ENCODE measurements at places on chromosomes 5 and 9.

- DNase-seq, result no peak
Measured at GRCh38 chr5:103849934-103850333, 287.3 kb upstream of the NUDT12 start.

- no peak for DNase-seq
Measured at GRCh38 chr5:129601576-129601975, 141.5 kb downstream of the ADAMTS19 start.

- no peak for DNase-seq
Measured at GRCh38 chr9:33221568-33221884, 18.4 kb upstream of the SPINK4 start.

DNA sequence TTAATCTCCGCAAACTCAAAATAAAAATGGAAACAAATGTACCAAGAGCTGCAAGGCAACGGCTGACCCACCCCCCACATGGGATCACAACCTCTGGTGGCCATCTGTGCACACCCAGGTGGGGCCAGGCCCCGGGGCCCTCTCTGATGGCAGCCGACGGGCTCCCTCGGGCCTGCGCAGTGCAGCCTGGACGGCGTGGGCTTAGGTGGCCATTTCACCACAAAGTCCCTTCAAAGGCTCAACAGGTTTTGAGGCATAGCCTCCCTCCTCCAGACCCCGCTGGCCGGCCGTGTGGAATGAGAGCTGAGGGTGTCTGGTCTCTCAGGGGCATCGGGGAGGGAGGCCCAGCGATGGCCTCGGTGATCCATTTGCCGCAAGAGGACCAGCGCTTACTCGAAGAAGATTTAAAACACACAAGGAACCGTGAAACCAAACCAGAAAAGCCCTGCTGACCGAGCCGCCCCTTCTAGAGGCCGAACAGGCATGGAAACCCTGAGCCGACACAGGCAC is 42.7 kb upstream of the CEP72 start:
- DNase-seq, result no peak

GRCh38 chr9:18245911-18246310 is 228.0 kb upstream of the ADAMTSL1 start:
- DNase-seq, result no peak

GRCh38 chr9:32918628-32919027 is 82.8 kb downstream of the APTX start:
- DNase-seq, result no peak

GRCh38 chr5:36928947-36929346 is 52.4 kb downstream of the NIPBL start:
- DNase-seq, result no peak

- no peak for DNase-seq
Measured at GRCh38 chr9:135181336-135181735, 93.9 kb downstream of the OLFM1 start.

DNA sequence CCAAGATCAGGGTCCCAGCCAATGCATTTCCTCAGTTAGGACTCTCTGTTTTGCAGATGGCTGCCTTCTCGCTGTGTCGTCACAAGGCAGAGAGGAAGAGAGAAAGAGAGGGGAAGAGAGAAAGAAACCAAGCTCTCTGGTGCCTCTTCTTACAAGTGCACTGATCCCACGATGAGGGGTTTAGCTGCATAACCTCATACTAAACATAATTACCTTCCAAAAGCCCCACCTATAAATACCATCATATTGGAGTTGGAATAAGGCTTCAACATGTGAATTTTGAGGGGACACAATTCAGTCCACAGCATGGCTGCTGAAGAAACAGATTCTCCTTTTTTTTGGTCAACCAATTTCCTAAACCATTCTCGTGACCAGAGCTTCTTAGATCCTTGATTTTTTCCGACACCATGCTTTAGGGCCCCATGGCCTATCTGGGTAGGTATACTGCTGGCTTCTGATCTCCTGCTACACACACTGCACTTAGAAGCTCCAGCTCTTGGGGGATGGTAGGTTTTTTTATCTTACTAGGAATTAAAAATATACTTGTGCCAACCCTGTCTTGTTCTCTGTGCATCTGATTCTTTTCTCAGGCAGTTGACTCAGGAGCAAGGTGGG is 5.1 kb downstream of the CAMK4 start:
- no peak for DNase-seq

DNA sequence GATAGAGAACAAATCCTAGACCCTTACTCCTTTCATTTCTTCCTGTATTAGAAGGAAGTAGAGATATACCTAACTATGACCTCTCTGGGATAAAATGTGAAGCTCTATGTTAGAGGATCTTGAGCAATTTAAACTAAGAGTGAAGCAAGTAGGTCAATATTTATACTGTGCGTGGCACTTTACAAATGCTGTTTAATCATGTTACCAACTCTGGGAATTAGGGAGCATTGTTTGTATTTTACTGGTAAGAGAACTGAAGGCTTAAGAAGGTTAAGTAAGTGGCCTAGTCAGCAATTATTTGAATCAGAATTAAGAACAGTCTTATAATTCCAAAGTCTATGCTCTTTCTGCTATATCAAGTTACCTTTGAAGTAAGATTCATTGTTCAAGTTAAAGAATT is 12.0 kb downstream of the TNC start:
- DNase-seq, result no peak

DNA sequence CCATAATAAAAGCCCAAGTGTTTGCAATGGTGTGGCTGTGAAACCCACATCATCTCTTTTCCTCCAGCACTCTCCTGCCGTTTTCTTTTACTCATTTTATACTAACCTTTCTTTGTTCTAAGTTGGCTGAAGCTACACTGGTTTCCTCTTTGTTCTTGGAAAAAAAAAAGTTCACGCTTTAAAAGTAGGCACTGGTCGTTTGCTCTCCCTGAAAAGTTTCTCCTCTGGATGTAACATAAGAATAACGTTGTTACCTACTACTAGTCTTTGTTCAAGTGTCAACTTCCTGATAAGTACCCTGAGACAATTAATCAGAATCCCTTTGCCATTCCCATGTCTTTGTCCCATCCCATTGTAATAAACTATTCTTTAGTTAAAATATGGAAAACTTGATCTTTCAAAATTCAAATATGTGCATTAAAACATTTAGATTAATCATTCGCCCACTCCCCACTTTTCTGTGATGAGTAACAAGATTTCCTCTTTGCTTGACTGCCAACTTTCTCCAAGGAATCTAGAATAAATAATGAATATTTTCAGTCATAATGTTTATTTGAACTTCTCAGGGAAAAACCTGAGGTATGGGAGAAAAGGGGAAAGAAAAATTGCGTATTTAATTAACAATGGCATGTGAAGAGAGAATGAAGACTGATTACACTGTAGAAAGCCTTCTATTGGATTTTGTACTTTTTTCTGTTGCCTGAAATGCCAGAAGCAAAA is 454.3 kb upstream of the CTNND2 start:
- DNase-seq, result no peak

DNA sequence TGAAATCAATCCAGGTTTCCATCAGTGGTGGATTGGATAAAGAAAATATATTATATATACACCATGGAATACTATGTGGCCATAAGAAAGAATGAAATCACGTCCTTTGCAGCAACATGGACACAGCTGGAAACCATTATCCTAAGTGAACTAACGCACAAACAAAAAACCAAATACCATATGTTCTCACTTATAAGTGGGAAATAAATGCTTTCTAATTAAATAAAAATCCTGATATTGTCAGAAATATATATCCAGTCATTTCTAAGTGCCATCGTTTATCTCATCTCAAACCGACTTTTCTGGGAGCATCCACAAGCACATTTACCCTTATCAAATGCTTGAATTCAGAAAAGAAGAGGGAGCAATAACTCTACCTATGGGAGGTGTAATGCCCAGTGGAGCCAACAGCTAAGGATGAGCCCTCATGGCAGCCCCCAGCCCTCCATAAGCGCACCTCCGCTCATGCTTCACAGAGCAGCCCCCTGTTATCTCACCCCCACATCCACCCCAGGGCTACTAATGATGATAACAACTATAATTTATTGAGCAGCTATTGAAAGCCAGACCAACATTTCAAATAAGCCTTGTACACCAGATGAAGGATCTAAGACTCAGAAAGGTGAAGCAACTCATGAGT is 101.7 kb upstream of the SPOCK1 start:
- no peak for DNase-seq

DNA sequence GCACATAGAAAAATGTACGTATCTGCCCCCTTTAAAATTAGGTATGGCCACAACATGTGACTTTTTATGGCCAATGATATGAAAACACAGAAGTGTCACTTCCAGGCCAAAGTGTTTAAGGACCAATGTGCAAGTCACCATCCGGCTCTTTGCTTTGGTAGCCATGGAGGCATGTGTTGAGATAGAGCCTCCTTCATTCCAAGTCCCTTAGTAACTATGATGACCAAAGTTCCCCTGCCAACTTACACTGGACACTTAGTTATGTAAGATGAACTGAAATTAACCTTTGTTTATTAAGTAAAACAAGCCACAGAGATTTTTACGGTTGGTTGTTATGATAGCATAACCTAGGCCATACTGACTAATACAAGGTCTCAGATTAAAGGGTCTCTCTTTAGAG is 51.0 kb downstream of the FBN2 start:
- DNase-seq, result no peak

DNA sequence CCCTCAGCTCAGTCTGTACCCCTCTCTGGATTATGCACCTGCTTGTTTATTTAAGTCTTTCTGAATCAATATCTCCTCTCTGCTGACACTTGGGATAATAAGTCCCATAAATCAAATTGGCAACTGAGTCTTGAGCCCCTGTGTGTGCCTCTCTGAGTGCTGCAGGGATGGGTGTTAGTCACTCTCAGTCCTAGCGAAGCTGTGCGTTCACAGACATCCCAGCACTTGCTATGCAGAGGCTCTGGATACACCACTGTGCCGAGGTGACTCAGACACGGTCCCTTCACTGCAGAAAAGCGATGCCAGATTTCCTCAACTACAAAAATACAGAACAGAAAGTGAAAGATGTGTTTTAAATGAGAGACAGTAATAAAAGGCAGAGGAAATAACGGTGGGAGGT is 4.1 kb upstream of the KCNMB1 start:
- DNase-seq, result no peak

DNA sequence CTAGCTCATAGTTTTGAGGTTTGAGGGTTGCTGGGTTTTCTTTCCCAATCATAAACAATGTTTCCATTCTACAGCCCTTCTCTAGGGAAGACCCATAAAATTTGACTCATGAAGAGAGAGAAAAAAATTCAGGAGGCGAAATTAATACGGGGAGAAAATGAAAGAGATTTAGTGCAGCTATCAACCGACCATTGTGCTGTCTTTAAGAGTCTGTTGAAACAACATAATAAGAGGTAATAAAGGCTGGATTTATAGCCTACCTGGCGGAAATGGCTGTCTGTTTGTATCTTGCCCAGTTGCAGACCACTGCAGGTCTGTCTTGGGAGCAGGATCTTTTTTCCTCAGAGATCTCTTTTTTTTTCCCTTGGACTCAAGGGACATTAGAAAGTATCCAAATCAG is 66.9 kb downstream of the TLR4 start:
- DNase-seq, result no peak

DNA sequence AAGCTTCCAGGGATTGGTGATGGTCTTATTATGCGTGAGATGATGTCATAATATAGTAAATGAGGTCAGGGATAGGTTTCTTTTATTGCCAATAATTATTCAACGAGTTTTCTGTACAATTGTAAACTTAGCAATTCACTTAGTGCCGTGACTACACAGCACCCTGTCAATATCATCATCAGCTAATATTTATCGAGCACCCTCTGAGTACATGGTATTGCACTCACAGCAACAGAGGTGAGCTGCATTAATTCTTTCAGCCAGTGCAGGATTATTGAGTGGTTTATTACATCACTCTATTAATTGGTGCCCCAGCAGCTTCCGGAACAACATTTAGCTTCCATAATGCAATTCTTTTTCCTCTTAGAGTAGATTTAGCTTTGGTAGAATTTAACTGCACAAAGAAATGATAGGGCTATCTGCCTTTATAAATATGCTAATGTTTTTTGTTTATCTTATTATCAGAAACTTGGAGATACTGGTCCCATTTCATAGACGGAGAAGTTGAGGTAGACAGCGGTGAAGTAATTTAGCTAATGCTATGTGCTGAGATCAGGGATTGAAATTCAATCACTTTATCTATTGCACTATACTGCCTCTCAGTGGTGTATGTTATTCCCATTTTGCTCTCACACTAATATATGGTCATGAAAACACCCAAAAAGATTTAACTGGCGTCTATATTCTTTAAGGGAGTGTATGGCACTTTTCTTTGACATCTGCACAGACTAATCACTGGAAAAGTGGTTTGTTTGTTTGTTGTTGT is 726.1 kb upstream of the WWC1 start:
- no peak for DNase-seq

DNA sequence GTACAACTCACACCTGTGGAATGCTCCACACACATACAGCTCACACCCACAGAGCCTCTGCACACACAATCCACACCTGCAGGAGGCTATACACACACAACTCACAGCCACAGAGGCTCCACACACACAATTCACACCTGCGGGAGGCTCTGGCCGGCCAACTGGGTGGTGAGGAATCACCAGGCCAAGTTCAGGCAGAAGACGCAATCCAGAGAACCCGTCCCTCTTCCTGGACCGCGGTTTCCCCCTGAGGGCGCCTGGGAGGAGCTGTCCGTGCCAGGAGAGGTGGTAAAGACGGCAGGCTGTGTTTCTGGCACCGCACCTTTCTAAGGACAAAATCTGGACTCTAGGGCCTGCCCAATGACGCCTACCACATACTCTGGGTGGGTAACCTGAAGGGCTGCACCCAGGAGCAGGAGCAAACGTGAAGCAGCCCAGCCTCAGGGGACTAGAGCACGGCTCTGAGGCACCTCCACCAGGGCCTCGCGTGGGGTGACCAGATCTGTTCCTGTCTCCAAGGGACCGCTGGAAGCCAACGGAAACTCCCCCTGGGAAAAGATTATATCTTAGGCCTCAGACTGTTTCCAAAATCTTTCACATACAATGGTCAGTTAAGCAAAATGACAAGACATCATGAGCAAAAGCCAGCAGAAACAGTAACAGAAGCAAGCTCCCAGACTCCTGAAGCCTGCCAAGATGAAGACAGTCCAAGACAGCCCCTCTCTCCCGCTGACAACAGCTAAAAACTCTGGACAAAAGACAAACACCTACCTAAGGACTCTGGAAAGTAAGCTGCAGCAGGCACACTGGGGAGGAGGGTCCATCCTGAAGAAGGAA is 16.9 kb downstream of the CAMSAP1 start:
- DNase-seq, result no peak

- no peak for DNase-seq
Measured at GRCh38 chr5:104541141-104541785, 978.7 kb upstream of the NUDT12 start.

- DNase-seq, result no peak
Measured at GRCh38 chr9:124496075-124496449, 11.1 kb downstream of the NR5A1 start.

GRCh38 chr5:148452499-148453193 is 68.9 kb downstream of the FBXO38 start:
- DNase-seq, result no peak

GRCh38 chr5:95730730-95731570 is at the start of gene RHOBTB3:
Gene RHOBTB3 (plus strand): TSS chr5:95731336. CDS start chr5:95731683, 347 bp downstream.
- peak; percentile 7 for DNase-seq

Measured in T-helper 9 cell (primary cell).